ENCODE measurements at places on chromosomes 4 and X. TPM values are rescaled to one million over a fixed set of nuclear protein-coding genes. Genes with fewer than 3 reads are reported as not detected.

Gene SUPT20HL1
- polyA plus RNA-seq, result not detected

DNA sequence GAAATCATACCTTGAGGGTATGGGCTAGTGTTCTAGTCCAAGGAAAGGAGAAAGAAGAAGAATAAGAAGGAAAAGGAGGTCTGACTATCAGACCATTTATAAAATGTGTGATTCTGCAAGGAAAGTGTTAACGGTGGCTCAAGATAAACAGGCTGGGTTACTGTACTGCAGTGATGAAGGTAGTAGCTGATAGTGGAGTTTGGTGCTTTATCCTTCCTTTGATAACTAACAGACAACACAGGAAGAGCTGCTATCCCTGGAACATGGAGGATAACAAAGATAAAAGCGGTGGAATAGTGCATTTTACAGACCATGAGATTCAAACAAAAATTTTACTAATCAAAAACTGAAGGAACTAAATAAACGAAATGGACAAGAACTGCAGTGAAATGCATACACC lies 2.6 kb downstream of the UNC5C start:
- no peak for DNase-seq

- DNase-seq, result no peak
Observed at GRCh38 chr4:168071304-168071703, 21.0 kb upstream of the ANXA10 start.

DNA sequence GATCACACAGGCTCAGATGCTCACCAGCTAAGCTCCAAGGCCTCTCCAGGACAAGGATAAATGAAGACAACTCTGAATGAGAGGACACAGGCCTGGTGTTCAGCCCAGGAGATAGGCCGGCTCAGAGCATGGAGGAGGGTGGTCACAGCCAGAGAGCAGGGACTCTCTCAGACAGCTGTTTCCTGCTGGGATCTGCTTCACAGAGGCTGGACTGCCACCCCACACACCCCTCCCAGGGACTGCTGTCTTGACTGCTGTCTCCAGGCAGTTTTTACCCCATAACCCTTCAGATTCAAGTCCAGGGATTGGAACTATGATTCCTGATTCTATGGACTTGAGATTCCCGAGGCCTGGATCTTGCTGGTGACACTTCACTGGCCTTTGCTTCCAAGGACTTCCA lies 89.0 kb downstream of the SMIM20 start:
- no peak for DNase-seq

GRCh38 chrX:145881175-145881995 lies 63.8 kb downstream of the SLITRK2 start:
- DNase-seq, result no peak

Measured in left renal cortex interstitium (tissue), 4 donors.